ENCODE measurements at places on chromosomes 2 and 18.

DNA sequence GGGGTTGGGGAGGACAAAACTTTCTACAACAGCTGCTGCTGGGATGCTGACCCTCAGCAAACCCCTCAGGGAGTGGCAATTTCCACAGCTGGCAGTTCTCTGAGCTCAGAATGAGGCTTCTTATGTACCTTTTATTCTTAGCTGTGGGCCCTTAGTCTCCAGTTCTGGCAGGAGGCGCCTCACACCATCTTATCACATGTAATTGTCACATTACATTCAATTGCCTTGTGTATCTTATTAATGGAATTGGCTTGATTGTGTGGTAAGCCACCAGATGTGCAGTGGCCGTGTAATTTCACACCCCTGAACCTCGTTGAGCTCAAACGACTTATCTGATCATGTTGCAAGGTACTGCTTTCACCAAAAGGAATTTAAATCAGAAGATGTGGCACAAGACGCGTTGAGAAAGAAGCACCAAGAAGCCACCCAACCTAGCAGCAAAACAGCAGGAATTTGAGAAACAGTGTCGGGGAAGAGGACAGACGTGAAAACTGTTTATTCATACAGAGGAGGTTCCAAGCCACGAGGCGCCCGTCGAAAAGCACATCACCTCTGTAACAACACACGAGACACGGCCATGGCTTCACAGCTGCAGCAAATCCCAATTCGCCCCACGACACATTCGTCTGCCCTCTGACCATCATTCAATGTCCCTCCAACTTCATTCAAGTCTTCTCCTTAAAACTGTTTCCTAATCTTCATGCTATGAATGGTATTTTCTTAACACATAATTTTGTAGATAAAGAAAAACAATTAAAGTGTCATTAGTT, 53.6 kb upstream of the LPIN2 start:
- no peak for DNase-seq

DNA sequence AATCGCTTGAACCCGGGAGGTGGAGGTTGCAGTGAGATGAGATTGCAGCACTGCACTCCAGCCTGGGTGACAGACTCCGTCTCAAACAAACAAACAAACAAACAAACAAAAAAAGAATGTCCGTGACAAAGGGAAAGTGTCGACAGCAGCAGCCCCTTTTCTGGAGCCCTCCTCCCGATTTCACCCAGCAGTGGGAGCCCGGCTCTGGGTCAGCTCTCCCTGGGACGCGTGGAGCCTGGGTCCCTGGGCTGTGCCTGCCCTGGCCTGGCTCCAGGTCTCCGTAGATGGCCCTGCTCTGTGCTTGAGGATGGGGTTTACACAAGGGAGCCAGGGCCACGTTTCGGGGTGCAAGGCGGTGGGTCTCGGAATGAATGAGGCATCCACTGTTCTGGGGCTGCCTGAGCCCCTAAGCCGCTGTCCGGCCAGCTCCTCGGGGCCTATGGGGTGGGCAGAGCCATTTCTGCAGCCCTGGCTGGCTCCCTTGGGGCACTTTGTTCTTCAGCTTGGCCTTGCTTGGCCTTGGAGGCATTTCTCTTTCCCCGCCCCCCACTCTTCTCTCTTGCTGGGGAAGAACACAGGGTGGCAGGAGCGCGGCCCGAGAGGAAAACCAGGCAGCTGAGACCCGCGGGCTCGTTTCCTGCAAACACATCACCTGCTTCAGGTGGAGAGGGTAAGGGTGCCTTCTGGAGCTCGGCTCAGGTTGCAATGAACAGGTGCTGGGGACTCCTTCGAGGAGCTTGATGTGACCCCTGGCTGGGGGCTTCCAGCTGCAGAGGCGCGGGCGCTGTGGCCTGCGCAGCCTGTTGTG, 29.1 kb downstream of the RTP5 start:
- DNase-seq: no peak

- DNase-seq: no peak
These were observed 14.3 kb downstream of the SULT1C4 start for GRCh38 chr2:108392029-108392428.

GRCh38 chr2:227827143-227827542, 13.5 kb downstream of the CCL20 start:
- no peak for DNase-seq

DNA sequence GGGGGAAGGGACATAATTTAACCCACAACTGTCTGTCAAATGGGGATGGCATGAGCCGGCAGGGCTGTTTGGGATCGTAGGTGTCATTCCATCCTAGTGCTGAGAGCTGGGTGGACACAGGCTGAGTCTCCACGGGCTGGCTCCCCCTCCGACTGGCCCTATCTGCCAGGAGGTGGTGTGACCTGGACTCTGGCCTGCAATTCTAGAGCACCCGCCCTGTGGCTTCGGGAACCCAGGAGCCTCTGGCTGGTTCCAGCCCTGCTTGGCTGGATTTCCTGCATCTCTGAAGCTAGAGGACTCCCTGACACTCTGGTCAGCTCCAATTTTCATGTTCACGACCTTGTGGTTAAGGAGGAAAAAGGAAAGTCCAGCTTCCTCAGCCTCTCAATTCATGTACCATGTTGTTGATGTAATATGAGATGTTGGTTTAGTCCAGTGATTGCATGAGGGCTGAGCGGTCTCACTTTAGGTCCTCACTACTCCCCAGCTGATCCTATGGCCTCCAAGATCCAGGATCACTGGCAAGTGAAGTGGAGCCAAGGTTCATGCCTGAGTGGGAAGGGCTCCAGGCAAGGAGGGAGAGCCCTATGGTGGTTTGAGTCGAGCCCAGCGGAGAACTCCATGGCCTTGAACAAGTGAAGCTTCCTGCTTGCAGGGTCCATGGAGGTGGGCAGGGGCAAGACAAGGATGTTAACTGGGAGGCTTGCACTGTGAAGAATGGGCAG, 169.1 kb downstream of the NDUFA10 start:
- no peak for DNase-seq

All from NCI-H524 treated with DMSO at 0.1 percent for 48 hours (cell line).